ENCODE measurements at places on chromosomes 5 and 9.
A peak's percentile ranks its signal among the peaks of the same experiment; 100 is the strongest.

GRCh38 chr5:125722550-125722949, 700.7 kb upstream of the GRAMD2B start:
- no peak for DNase-seq

GRCh38 chr9:97761056-97761598, 64.0 kb upstream of the XPA start:
- DNase-seq: no peak

DNA sequence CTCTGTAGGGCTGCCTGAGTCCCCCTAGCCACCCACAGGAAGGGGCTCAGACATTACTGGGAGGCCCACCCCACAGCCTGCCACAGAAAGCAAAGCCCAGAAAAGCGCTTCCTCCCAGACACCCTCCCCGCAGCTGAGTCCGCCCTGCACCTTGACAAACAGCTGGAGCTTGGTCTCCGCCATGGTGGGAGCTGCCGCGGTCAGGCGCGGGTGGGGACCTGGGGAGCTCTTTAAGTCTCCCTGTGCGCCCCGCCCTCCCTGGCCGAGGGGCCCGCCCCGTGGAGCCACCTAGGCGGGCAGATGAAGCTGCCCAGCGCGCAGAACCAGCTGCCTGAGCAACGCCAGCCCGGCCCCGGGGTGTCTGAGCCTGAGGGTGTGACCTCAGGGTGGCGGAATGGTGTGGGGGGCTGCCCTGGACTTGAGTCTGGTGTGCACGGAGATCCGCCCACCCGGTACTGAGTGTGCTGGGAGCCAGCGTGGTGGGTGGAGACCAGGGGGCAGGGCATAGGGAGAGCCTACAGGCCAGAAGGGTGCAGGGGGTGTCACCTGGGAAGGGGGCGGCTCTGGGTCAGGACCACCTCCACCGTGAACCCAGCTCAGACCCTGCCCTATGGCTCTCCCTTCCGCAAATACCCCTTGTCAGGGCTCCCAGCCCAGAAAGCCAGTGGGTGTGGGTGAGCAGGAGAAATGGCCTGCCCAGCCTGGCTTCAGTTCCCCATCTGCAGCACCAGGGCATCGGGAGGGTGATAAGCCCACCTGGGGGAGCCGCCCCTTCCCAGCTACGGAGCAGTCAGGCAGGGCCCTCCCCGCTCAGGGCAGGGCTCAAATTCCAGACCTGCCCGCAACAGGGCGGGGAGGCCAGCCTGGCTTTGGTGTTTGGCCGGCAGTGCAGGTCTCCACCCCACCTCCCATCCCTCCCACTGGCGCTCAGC, at the start of gene CLIC3:
TSS of gene CLIC3 (minus strand) at position 208 of the 932 bp plus-strand sequence. CDS start at position 183, 25 bp downstream.
- peak; percentile 42 for DNase-seq

DNA sequence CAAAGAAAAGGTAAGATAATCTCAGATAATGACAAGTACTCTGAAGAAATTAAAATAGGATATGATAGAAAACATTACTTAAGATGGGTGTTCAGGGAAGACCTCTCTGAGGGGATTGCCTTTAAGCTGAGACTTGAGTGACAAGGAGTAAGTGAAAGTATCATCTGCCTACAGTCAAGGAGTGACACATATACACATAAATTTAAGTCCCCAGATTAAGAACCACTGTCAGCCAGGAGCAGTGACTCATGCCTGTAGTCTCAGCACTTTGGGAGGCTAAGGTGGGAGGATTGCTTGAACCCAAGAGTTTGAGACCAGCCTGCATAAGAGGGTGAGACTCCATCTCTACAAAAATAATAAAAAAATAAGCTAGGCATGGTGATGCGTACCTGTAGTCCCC, 19.7 kb upstream of the ANKHD1 start:
- no peak for DNase-seq
